ENCODE measurements at places on chromosomes 16 and 17.

DNA sequence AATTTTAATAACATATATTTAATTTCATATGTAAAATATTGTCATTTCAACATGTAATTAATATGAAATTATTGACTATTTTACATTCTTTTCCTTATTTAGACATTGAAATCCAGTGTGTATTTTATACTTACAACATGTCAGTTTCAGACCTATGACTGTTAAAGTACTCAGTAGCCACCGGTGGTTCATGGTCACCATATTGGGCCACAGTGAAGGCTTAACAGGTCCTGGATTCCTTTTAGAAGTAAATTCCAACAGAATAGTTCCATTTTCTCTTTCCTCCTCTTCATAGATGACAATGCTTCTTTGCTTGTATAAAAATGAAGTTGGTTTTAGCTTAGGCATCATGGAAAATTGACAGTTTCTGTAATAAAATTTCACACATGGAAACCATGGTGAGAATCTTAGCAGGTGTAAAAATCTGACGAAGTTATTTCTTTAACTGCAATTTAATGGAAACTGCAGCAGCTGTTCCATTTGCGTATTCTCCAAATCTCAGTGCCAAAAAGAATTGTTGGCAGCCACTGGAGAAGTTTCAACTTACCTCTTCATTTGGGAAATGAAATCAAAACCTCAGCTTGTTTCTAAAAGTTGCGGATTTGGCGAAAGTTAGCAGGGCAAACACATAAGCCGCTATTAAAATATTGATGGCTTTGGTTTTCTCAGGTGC is 231.1 kb downstream of the CDH13 start:
- no peak for DNase-seq

GRCh38 chr17:64343833-64344637 is 46.6 kb downstream of the PECAM1 start:
- DNase-seq: no peak

GRCh38 chr16:11610580-11610979 is 23.9 kb upstream of the LITAF start:
- DNase-seq: no peak

GRCh38 chr16:3610698-3611145 is 684 bp downstream of the SLX4 start:
- no peak for DNase-seq

Data from effector memory CD8-positive, alpha-beta T cell (primary cell).